Stimulated activated naive CD4-positive, alpha-beta T cell treated with Interleukin-2 at 50 U/mL for 16 hours (primary cell): ENCODE measurements at places on chromosomes 7 and 10.

DNA sequence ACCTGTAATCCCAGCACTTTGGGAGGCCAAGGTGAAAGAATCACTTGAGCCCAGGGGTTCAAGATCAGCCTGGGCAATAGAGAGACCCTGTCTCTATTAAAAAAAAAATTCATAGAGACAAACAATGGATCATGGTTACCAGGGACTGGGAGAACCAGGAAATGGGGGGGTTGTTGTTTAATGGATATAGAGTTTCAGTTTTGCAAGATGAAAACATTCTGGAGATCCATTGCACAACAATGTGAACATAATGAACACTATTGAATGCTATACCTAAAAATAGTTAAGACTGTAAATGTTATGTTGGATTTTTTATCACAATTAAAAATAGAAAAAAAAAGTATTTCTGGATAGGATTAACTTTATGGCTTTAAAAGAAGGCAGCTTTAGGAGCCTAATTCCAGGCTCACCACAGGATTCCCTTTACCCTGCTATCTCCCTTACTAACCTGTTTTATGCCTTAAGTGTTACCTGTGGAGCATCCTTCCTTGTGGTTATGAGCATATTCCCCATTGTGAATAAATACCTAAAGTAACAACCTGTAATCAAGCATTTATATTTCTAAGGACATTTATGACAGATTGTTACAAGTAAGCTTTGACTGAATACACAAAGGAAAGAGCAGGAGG lies 45.1 kb upstream of the SGCE start:
- no peak for DNase-seq

GRCh38 chr10:109784236-109784635 lies 139.1 kb downstream of the XPNPEP1 start:
- no peak for DNase-seq

DNA sequence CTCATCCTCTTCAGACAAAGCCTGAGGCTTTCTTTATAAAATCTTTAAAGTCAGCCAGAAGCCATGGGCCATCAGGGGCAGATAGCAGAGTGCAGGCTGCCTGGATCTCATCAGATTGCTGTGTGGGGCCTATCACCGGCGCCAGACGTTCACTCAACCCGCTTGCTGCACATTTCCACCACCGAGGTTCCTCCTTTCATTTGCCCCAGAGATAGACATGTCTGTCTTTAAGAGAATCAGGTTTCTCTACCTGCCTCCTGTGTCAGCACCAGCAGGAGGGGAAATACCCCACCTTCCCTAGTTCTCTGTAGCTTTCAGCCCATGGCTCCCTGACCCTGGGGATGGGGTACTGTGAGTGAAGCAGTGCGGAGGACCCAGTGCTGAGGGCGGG lies 22.0 kb downstream of the SLC18A2 start:
- DNase-seq: no peak

DNA sequence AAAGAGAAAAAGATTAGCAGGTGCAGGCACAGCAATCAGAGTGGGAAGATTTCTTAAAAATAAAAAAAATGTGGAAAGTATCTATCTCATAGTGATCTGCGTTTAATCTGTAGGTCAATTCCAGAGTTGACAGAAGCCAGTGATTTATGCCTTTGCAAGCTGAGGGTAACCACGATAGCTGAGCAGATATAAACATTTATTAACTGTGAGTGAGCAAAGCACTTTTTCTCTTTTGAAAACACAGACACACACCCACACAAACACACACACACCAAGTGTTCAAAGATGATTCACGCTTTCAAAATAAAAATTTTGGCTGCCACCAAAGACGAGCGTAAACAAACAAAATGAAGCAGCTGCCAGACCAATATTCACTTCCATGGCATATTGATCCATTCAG lies 243.2 kb upstream of the SLC26A5 start:
- DNase-seq: no peak

- no peak for DNase-seq
These were observed 503.2 kb downstream of the NRG3 start for GRCh38 chr10:82378146-82378545.

- DNase-seq: peak; percentile 3
These were observed 8.0 kb upstream of the ZNRF2 start for GRCh38 chr7:30276203-30276900.
